Occipital lobe (tissue), 3 donors: ENCODE measurements at places on chromosomes 7 and 10.

DNA sequence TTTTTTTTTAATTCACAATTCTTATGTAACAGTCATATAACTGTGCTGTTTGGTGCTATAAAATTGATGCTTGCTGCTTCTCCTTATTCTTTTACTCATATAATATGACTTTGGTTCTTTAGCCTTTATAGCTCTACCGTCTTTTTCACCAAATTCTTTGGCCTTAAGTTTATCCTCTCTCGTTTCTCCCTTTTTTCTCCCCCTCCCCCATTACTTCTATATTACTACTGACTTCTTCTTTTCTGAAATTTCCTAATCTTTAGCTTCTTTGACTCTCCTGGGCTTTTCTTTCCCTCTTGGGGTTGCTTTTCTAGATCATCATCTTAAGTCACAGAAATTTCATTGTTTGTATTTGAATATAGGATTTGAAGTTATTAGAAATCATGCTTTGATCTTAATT is 3.8 kb downstream of the BCCIP start:
- no peak for DNase-seq

- no peak for DNase-seq
Observed at GRCh38 chr10:60534761-60535389, 145.2 kb upstream of the ANK3 start.

DNA sequence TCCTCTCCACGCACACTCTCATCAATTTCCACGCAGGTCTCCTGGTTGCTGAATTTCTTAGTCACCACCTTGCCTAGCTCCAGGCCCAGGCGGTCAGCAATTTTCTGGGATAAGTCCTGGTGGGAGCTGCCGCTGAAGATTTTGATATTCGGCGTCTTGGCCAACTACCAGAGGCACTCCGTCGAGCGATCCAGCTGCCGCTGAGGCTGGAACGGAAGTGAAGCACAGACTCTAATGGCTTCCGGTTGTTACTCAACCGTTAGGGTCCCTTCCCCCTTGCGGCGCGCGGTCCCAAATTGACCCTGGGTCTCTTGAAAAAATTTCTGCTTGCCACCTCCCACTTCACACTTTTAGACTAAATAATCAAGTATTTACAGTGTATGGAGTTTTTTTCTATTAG is at the start of gene PRPS1L1:
Gene PRPS1L1, minus strand, starts transcription at position 219 of the 400 bp plus-strand sequence.
- DNase-seq, result no peak

GRCh38 chr7:79421751-79422150 is 31.7 kb downstream of the MAGI2 start:
- DNase-seq, result no peak

GRCh38 chr7:108072739-108073138 is 57.4 kb downstream of the LAMB4 start:
- no peak for DNase-seq

DNA sequence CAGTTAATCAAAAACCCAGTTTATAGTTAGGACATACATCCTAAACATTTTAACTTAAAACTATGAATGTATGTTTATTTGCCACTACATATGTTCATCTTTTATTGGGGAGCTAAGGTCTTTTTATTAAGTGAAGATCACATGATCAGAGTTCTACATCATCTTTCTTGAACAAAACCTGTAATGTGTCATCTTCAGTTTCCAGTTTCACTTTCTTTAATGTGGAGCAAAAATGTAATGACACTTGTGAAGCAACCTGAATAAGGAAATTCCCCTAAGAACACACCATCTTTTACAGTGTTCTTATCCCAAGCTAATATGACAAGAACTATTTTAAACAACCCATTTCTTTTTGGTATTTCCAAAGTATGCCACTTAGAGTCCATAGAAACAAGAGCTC is 166.7 kb upstream of the BET1 start:
- DNase-seq, result no peak

DNA sequence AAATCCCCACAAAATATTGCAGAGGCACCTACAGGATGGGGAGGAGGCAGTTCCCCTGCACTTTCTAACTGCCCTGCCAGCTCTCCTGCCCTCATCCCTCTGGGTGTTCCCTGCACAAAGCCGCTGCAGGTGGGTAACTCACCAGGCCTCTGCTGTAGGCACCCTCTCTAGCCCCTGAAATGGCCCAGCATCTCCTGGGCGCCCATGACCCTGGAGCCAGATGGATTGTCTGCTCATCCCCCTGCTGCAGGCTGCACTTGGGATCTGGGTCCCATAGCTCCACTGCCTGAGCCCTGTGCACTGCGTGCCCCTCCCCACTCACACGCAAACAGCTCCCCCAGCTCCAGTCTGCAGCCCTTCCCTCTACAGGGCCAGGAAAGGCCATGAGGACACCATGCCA is 130.9 kb downstream of the C10orf105 start:
- no peak for DNase-seq

GRCh38 chr7:43164757-43165156 is 52.3 kb downstream of the HECW1 start:
- no peak for DNase-seq

DNA sequence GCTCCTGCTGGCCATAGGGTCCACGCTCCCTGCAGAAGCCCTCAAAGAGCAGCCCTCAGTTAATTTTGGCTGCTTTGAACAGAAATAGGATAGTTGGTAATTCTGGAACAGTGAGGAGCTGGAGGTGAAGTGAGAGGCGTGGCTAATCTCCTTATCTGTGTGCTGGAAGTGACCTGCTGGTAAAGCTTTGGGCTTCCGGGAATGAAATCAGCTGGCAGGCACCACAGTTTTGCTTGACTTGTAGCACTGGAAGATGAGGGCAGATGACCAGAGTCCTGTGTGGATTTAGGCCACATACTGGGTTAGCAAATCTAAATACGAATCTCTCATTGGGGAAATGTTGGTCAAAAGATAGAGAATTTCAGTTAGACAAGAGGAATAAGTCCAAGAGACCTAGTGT is 10.2 kb downstream of the ATP6V0E2 start:
- DNase-seq, result no peak

GRCh38 chr7:157490465-157490912 is 153.7 kb downstream of the DNAJB6 start:
- no peak for DNase-seq

DNA sequence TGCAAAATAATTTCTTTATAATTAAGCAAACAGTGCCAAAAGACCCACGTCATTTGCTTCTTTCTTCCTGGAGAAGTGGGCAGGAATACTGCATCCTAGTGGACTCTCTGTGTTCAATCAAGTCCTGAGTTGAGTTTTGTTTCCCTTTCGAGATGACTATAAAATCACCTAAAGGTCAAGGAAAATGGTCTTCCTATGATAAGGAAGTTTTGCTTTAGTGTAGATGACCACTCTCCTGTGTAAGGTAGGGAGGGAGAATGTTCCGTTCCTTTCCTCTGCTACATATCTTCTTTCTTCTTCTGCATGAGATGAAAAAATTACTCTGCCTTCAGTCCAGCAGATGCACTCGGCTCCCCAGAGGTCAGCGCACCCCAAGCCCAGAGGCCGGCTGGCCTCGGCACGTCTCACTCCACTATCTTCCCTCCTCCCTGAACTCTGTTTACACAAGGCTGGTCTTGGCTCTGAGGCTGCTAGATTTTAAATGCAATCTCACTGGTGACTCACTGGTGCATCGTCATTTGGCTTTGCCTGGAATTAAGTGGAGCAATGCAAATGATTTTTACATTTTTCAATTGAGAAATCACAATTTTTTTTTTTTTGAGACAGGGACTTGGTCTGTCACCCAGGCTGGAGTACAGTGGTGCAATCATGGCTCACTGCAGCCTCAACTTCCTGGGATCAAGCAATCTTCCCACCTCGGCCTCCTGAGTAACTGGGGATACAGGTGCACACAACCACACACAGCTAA is 18.6 kb upstream of the VDAC2 start:
- peak; percentile 13 for DNase-seq

GRCh38 chr10:103080891-103081581 is 112.0 kb downstream of the NT5C2 start:
- no peak for DNase-seq

- DNase-seq, result no peak
Observed at GRCh38 chr10:91525896-91526712, 106.8 kb downstream of the PPP1R3C start.

DNA sequence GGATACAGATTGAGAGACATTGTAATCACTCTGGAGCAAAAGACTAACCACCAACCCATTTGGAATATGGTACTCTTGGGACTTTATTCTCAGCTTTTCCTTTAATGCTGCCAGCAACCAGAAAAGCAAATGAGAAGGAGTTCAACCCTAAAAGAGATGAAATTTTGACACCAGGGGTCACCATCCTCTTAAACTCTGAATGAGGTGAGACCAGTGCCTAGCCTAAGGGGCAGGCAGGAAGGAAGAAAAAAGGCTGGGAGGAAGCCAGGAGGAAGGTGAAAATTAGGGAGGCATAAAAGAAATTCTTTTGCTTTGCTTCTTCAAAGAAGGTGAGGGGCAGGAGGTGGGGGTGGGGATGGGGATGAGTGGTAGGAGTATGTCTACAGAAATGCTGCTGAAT is 135.8 kb downstream of the JAZF1 start:
- no peak for DNase-seq

GRCh38 chr7:138798836-138799235 is 840 bp upstream of the ATP6V0A4 start:
- DNase-seq, result no peak

DNA sequence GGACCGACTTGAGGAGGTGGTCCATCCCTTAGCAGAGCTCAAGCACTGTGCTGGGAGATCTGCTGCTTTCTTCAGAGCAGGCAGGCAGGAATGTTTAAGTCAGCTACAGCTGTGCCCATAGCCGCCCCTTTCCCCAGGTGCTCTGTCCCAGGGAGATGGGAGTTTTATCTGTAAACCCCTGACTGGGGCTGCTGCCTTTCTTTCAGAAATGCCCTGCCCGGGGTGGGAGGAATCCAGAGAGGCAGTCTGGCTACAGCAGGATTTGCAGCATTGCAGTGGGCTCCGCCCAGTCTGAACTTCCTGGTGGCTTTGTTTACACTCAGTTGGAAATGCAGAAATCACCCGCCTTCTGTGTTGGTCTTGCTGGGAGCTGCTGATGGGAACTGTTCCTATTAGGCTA is 51.2 kb upstream of the SEMA3A start:
- no peak for DNase-seq

DNA sequence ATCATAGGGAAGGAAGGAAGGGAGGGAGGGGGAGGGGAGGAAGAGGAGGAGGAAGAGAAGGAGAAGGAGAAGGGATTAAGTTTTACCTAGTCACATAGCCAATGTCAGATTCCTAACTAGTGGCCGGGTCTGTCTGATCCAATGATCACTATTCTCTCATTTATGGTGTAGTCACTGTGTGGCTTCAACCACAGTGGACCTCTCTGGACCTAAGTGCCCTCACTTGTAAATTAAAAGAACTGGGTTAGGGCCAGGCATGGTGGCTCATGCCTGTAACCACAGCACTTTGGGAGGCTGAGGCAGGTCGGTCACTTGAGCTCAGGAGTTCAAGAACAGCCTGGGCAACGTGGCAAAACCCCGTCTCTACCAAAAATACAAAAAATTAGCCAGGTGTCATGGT is 6.6 kb upstream of the SERPINE1 start:
- no peak for DNase-seq

- DNase-seq, result no peak
Observed at GRCh38 chr10:80296942-80297341, 7.5 kb upstream of the MAT1A start.

- no peak for DNase-seq
Observed at GRCh38 chr7:143379611-143380259, 1.4 kb upstream of the ZYX start.

GRCh38 chr10:117441812-117442443 is 66.7 kb upstream of the PDZD8 start:
- no peak for DNase-seq

DNA sequence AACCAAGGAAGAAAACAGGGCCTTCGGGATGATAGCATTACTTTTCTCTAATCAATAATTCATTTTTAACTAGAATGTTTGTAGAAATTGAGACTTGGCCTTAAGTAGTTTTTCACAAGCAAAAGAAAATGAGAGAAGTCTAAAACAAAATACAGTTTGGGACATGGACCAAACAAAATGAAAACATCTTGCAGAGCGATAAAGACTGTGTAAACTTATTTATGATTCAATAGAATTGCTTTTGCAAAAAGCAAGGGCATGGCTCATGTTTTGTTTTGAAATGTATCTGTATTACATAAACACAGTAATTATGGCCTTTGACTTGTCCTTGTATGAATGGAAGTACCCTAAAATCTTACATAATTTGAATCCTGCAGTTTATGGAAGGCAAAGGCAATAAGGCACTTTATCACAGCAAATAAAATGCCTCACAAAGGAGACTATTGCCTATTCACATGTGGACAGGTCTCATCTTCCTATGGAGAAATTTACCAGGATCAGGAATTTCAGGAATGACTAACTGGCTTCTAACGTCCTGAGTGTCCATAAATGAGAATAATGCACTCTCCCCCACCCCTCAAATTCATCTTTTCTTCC is 295.2 kb downstream of the PTEN start:
- DNase-seq, result no peak

- DNase-seq, result no peak
Observed at GRCh38 chr10:78361031-78361430, 327.4 kb downstream of the RPS24 start.

DNA sequence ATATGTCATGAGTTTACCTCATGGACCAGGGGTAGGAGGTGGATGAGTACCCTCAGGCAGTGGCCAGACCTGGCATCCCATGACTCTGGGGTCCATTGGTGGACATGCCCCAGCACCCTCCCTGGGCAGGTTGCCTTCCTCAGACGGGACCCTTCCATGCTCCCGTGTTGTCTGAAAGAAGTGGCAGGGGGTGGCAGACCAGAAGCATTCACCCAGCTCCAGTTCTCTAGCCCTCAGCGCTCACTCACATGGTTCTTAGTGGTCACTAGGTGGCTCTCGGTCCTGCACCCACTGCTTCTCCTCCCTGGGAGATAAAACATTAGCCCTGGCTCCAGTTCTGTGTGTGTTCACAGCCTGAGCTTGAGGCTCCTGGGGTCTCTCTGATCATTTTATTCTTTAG is 6.0 kb downstream of the RBP3 start:
- DNase-seq, result no peak

DNA sequence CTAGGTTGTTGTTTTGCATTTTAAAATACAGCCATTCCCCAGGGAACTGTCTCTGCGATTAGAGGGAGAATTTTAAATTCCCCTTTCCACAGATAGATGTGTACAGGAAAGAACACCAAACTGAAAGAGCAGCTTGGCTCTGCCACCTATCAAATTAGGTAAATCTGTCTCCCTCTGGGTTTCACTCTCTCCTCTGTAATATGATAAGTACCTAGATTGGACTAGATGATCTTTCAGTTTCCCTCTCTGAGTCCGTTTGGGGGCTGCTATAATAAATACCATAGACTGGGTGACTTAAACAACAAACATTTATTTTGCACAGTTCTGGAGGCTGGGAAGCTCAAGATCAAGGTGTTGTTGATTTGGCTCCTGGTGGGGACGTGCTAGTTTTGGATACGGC is 186.0 kb downstream of the KIF20B start:
- DNase-seq, result no peak

- DNase-seq, result no peak
Observed at GRCh38 chr7:81594767-81595166, 175.1 kb downstream of the HGF start.

GRCh38 chr10:1578392-1579140 is 158.8 kb downstream of the ADARB2 start:
- no peak for DNase-seq

DNA sequence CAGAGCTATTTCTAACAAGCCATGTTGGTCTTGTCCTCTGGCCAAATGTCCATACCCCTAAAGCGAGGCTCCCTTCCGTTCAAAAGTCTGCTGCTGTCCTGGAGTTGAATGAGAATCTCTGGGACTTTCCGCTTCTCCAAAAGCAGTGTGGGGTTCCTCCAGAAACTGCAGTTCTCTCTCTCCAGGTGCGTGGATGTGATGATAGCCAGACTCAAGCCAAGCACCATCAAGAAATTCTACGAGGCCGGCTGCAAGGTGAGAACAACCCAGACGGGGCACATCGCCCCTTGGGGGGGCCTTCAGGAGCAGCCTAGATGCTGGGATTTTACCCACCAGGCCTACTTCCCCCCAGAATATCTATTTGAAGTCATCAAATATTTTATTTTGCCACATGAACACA is 26.5 kb downstream of the BTBD16 start:
- DNase-seq, result no peak
